ENCODE measurements at places on chromosomes 7 and 10.

DNA sequence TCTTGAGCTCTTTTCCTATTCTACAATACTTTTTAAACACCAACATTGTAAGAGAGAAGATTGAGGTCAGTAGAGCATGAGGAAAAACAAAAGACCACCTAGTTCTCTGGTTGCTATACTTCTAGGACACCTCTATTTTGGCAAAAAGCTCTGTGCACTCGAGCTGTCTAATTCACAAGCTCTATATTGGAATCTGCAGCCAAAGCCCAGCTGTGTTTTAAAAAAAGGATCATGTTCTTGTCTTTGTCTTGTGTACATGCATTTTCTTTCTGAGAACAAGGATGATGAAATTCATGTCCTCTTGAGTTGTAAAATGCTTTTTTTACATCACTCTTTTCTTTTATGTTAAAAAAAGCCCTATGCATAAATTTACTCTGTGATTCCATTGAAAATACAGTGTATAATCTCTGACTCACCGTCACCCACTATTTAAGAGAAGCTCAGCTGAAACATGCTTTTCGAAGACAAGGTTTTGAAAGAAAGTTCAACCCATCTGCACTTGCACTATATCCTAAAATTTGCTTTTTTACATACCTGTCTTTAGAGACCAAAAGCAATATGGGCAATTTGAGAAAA lies 215.5 kb upstream of the VSTM2A start:
- no peak for DNase-seq

GRCh38 chr7:116218747-116219146 lies 8.4 kb downstream of the TES start:
- DNase-seq = no peak

DNA sequence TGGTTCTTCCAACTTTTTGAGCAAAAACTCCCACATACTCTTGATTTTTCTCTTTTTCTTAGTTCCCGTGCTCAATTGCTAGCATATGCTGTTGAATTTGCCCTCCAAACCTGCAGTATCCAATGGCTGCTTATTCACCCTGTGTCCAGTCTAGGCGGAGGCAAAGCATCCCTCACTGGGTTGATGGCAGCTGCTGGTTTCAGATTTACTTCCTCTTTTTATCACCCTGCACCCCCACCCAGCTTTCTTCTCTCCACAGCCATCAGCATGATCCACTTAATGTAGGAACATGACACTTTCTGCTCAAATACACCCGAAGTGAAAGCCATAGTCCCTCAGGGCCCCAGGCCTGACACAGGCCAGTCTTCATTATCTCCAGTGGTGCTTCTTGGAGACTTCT lies 87.6 kb upstream of the ADARB2 start:
- no peak for DNase-seq

- DNase-seq = peak; percentile 12
Observed at GRCh38 chr10:73253225-73253555, 746 bp upstream of the MRPS16 start.

- DNase-seq = peak; percentile 10
Observed at GRCh38 chr7:111558991-111559390, 3.3 kb downstream of the IMMP2L start.

- DNase-seq = no peak
Observed at GRCh38 chr7:31690935-31691334, 3.9 kb downstream of the PPP1R17 start.

- no peak for DNase-seq
Observed at GRCh38 chr10:51700228-51700817, 928 bp upstream of the CSTF2T start.

DNA sequence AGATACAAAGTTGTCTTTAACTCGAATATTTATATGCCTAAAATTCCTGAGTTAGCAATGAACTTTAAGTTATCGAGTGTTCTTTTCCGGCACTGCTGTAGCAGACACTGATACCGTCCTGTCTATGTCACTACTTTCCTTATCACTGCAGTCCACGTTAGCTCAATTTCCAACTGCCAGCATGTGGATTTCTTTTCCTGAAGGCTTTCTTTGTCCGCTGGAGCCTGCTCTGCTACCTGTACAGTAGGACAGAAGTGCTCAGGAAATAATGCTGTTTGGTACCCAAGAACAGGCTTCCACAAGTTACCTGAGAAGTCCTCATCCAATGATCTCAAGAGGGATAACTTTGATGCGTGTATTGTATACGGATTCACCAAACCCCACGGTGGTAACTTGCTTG lies 329.4 kb downstream of the NXPH1 start:
- no peak for DNase-seq

- DNase-seq = no peak
Observed at GRCh38 chr7:91749418-91749817, 131.1 kb downstream of the MTERF1 start.

Data from activated CD4-positive, alpha-beta T cell treated with anti-CD3 and anti-CD28 coated beads, Interleukin-2, Interleukin-4, amounts not matched to agents 100 ng/mL and 50 ng/mL, durations not matched to agents 16 hours and 8 hours (primary cell).